ENCODE measurements at places on chromosomes 1 and 21.
A peak's percentile ranks its signal among the peaks of the same experiment; 100 is the strongest.

DNA sequence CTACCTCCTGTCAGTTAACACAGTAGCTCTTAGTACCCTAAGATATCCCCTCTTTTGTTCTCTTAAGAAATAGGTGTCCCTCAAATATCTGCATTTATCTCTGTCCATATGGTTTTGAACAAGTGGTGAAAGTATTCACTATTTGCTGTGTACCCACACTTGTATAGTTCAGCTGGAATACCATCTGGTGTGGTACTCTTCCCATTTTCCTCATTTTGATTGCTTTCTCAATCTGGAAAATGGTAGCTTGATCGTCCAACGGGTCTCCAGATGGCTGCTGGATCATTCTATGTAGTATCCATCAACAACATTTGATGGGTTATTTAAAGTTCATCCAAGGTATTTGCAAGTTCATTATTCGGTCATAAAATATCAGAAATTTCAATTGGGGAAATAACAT is 100.3 kb upstream of the DPYD start:
- no peak for DNase-seq

- DNase-seq, result no peak
Observed at GRCh38 chr1:9441451-9442133, 97.7 kb upstream of the SLC25A33 start.

DNA sequence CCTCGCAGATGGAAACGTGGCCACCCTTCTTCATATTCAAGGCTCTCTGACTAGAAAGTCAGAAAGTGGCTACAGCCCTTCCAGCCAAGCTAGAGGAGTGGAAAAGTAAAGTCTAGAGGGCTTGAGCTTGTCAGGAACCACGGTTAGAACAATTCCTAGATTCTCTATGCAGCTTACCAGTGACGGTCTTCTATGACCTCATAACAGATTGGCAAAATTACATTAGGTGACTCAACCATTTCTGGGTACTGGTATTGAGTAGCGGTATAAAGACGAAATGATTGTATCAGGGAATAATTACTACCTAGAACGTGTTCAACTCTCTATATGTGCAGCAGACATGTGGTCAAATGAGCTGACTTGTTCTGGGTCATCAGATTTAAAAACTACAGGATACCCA is 155.0 kb upstream of the RUNX1 start:
- DNase-seq, result no peak

- no peak for DNase-seq
Observed at GRCh38 chr1:6872573-6873261, 87.5 kb downstream of the CAMTA1 start.

GRCh38 chr1:21659099-21659923 is 9.8 kb downstream of the RAP1GAP start:
- DNase-seq, result peak; percentile 76

- DNase-seq, result no peak
Observed at GRCh38 chr21:32319012-32319411, 20.4 kb downstream of the MRAP start.

DNA sequence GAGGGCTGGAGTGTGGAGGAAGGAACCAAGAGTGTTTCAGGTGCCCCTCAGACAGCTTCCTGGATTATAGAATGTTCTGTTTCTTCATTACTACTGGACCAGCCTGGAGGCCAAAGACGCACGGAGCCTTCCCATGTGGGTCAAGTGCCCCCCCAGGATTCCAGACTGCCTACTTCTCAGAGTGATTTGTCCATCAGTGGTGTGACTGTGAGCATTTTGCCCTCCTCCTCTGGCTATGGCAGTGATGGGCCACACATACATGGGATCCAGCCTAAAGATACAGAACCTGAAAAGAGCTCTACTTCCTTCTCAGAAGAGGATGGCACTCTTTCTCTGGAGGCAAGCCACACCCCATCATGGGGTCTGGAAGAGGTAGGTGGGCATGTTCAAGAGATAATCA is 64.9 kb downstream of the MACF1 start:
- DNase-seq, result no peak

DNA sequence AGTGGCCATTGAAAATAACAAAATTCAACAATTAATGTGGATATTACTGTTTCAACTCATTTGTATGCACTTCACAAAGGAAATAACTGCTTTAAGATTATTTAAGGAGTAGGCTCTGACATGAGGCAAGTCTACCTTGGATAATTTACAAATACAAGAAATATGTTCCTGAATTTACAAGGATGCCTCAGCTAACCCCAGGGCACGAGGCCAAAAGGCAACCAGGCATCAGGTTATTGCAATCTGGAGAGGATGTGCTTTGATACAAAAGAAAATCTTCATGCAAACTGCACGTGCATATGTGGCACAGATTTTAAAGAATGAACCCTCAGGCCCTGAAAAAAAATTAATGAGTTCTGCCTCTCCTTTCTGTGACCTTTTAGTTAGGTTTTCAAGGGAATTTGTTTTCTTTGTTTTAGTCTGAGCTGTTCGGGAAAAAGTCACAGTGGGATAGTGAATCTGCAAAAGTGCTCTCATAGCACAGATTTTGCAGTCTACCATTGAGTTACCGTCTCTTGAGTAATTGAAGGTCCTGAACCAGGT is 1304.2 kb upstream of the ADGRL4 start:
- DNase-seq, result no peak

DNA sequence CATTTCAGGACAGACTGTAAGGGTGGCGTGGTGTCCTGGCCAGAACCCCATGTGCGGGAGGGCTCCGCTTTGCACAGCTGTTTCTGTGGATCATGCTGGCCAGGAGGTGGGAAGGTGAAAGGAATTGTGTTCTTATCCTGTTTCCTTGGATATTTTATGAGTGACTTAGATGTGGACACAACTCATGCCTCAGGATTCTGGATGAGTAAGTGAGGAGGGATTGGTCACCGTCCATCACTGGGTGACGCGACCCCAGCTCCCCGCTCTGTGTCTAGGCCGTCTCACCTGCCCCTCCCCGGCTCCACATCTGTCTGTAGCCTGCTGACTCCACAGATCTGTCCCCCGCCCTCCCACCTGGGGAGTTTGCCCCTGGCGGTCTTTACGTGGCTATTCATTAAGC is 48.8 kb downstream of the PIK3CD start:
- DNase-seq, result no peak

DNA sequence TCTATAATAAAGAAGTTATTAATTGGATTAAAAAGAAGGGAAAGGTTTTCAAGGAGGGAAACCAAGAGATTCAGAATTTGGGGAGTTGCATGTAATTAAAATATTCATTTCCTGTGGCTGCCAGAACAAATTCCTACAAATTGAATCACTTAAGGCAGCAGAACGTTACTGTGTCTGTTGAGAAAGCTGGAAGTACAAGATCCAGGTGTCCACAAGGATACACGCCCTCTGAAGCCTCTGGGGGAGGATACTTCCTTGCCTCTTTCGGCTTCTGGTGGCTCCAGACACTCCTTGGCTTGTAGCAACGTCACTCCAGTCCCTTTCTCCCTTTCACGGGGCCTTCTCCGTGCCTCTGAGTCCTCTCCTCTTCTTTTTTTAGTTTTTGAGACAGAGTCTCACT is 67.9 kb downstream of the KAZN start:
- DNase-seq, result no peak

DNA sequence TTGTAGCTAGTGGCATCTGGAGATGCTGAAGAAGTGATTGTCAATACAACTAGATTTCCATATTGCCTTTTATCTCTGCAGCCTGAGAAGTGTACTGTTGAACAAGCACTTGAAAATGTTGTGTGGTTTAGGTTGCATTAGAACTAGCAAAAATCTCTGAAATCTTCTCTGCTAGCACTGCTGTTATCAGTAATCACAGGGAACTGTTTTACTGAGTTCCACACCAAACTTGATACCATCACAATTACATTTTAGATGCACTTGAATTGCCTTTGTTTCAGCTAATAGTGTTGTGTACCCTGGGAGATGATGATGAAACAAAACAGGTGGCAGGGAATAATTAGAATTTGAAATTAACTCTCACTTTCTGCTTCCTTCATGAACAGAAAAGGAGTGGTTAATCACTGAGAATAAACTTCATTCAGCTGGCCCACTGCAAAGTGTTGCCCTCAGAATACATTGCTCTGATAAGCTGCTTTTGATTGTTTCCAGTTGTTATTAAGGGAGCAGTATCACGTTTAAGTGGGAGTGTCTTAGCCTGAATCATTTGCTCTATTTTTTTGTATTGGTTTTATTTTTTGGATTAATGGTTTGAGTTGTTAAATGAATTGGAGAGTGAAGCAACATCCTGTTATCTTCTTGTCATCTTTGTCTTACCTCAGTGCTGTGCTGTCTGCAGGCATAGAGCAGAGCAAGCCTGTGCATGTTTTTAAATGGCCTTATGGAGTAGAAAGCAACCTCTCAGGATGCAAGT is 13.0 kb downstream of the FAM20B start:
- no peak for DNase-seq

- DNase-seq, result no peak
Observed at GRCh38 chr1:25028587-25028906, 98.5 kb upstream of the RUNX3 start.

DNA sequence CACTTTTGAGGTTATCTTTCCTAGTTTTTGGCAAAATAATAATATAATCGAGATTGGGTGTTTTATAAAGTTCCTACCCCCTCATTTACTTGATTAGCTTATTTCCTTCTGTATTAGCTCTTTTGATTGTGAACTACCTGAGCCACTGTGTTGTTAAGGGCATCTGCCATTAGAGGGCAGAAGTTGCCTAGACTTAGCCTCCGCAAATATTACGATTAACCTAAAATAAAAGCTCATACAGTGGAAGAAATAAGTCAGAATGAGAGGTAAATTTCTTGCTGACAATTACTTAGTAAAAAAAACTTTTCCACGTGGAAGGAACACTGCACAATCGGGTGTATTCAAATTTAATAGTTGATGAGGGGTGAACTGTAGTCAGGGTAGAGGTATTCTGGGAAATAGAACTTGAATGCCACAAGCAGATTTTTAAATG is 2.3 kb downstream of the H3-3A start:
- DNase-seq, result no peak

- DNase-seq, result peak; percentile 71
Observed at GRCh38 chr1:153805042-153805745, 30.0 kb downstream of the SLC27A3 start.

- no peak for DNase-seq
Observed at GRCh38 chr1:85406887-85407533, 57.9 kb downstream of the DDAH1 start.

GRCh38 chr1:201533836-201534235 is 5.1 kb upstream of the NAV1 start:
- no peak for DNase-seq

GRCh38 chr1:156894001-156894400 is 483 bp downstream of the PEAR1 start:
- no peak for DNase-seq

GRCh38 chr1:154808909-154809262 is 61.2 kb downstream of the KCNN3 start:
- DNase-seq, result no peak

- no peak for DNase-seq
Observed at GRCh38 chr1:215911406-215911968, 344.4 kb downstream of the KCTD3 start.

- no peak for DNase-seq
Observed at GRCh38 chr21:28063241-28064216, 929.1 kb downstream of the LTN1 start.

GRCh38 chr1:150778409-150778808 is 12.8 kb upstream of the CTSS start:
- DNase-seq, result no peak

GRCh38 chr1:71170925-71171324 is 90.1 kb upstream of the ZRANB2 start:
- DNase-seq, result no peak

GRCh38 chr1:92509619-92510018 is 22.9 kb upstream of the GFI1 start:
- no peak for DNase-seq

DNA sequence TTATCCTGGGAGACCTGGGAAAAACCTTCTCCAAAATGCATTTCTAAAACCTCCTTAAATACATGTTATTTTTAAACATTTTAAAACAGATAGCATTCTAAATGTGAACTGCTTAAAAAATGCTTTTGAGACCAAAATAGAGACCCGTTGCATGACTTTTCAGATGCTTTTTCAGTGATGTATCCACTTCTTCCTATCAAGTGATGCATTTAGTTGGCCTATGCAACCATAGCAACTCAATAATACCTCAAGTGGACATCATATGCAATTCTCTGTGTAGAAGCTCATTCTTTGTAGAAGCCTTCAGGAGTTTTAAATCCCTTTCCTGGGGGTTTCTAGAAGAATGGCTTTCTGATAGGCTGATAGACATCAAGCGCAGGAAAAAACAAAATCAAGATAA is 94.5 kb upstream of the RAVER2 start:
- DNase-seq, result no peak

DNA sequence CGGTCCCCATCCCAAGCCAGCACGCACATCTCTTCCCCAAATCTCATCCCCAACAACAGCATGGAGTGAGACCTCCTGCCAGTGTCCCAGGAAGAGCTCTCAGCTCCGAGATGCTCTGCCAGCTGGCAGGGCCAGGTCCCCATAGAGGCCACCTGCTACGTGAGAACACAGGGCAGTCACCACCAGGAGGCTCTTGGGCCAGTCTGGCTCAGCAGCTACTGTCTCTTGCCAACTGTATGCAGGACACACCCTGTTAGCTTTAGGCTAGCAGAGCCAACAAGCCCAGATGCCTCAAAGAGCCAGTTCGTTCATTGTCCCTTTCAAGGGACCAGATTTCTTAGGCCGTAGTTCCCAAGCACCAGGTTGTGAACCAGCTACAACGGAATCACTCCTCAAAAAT is 36.9 kb downstream of the FBXO2 start:
- no peak for DNase-seq

DNA sequence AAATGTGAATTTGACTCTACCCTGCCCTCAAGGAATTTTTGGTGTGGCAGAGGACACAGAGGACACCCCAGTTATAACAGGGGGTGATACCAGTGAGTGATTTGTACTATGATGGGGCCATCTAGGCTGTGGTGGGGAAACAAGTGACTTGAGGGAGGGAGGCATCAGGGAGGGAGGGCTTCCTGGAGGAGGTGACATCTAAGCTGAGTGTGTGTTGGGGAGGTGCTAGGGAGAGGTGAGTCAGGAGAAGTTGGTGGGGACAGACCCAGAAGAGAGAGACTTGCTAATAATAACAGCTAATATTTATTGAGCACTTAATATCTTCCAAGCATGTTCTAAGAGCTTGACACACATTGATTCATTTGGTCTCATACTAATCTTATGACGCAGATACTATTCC is 19.9 kb upstream of the TTC4 start:
- no peak for DNase-seq

- no peak for DNase-seq
Observed at GRCh38 chr1:207519505-207520399, 23.8 kb downstream of the CR1 start.

- DNase-seq, result no peak
Observed at GRCh38 chr1:230289350-230289644, 136.8 kb downstream of the PGBD5 start.

DNA sequence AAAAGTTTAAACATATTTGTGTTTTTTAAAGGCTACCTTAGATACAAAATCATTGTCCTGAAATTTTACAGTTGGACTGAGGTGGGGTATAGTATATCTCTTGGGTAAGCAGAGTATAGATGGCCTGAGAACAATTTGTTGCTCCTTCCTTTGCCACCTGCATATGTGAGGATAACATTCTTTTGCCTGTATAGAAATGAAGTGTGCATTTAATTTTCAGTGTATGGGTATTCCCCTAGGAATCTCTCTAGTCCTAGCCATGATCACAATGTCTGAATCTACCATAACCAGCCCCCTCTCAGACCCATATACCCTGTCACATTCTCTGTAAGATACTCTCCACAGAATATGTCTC is 1.9 kb upstream of the FCGR2A start:
- no peak for DNase-seq

- no peak for DNase-seq
Observed at GRCh38 chr1:84271441-84272151, 29.9 kb upstream of the SAMD13 start.

GRCh38 chr1:248576260-248576980 is 1.9 kb upstream of the OR2T34 start:
- no peak for DNase-seq

- no peak for DNase-seq
Observed at GRCh38 chr1:198122693-198123092, 34.1 kb upstream of the NEK7 start.
